ENCODE measurements at places on chromosomes 7 and 10. TPM values are rescaled to one million over a fixed set of nuclear protein-coding genes. Genes with fewer than 3 reads are reported as not detected.

DNA sequence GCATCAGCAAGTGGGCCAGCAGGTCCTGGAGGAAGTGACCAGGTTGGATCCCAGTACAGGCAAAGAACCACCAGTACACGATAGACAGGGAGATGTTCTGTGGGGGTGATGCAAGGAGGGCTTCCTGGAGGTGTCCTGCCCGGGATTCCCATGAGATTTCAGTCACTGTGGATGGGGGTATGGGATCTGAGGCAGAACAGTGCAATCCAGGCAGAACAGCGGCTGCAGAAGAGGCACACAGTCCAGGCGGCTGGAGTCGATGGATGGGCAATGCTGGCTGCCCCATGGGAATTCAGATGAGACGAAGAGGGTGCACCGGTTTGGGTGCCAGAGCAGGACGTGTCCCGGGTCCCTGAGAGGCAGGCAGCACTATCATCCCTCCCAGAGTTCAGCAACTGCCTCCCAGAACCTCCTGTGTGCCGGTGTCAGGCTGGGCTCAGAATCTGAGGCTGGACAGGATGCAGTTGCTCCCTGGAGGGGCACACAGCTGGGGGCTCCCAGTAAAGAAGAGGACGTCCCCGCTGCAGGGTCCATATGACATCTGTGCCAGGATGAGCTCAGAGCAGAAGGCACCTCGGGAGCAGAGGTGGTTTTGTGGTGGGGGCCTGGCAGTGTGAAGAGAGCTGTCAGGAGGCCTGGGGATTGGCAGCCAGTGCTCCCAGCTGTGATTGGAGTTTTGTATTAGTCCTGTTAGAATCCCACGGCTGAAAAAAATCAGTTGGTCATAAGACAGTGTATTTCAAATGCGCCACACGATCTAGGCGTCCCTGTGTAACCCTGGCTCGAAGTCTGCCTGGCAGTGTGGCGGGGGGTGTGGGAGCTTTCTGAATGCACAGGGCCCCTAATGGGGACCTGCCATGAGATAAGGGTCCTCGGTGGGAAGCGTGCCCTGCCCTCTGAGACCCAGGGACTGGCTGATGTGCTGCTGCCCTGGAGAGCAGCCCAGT, 3.2 kb downstream of the KNDC1 start:
- no peaks in the 10 kb centered on the region for H3K4me1 ChIP-seq
- no peak for DNase-seq
- H3K27me3 ChIP-seq = no peaks in the 10 kb centered on the region
- H3K36me3 ChIP-seq = no peaks in the 10 kb centered on the region

GRCh38 chr10:104155591-104155990, 33.6 kb downstream of the SFR1 start:
- H3K4me1 ChIP-seq = no peaks in the 10 kb centered on the region
- H3K27ac ChIP-seq = no peak overlapping the region
- H3K4me3 ChIP-seq = no peak overlapping the region
- no peak for DNase-seq
- peaks cover 41% of the 10 kb centered on the region for H3K27me3 ChIP-seq
- H3K36me3 ChIP-seq = no peaks in the 10 kb centered on the region

GRCh38 chr7:47301105-47301477, 280.8 kb downstream of the TNS3 start:
- H3K27ac ChIP-seq = no peak overlapping the region
- H3K4me1 ChIP-seq = no peaks in the 10 kb centered on the region
- no peak for DNase-seq
- H3K4me3 ChIP-seq = no peak overlapping the region
- H3K27me3 ChIP-seq = no peaks in the 10 kb centered on the region

DNA sequence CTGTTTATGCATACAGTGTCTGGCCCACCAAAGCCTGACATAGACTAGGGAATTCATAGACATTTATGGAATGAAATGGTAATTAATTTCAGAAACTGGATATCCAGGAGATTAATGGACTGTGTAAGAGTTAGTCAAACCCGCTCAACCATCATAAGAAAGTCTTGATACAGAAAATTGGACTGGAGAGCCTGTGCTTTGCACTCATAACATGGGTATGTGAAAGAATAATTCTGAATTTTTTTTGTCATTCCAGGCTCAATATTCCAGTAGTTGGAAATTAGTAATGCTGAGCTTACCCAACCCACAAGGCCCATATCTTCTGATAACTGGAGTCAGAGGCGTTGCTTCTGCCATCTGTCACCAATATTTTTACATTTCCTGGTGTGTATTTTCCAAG, 799.7 kb upstream of the IGFBP3 start:
- no peaks in the 10 kb centered on the region for H3K27me3 ChIP-seq
- no peak overlapping the region for H3K27ac ChIP-seq
- no peak overlapping the region for H3K4me3 ChIP-seq
- peaks cover 5% of the 10 kb centered on the region for H3K4me1 ChIP-seq

DNA sequence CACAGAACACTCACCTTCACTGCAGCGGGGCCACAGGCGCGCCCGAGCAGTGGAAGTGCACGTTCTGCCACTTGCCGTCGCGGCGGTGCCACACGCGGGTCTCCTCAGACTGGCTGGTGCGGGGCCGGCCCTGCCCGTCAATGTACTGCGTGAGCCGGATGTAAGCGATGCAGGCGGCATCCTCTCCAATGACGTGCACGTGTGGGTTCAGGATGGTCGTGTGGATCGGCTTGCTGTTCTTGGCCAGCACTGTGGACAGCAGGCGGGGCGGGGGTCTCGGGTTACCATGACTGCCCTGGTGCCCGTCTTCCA, 19.2 kb downstream of the YKT6 start:
- no peak overlapping the region for H3K27ac ChIP-seq
- no peak for DNase-seq
- no peak overlapping the region for H3K4me3 ChIP-seq

GRCh38 chr7:25122373-25122772, 2.7 kb downstream of the CYCS start:
- H3K4me1 ChIP-seq = peaks cover 11% of the 10 kb centered on the region
- no peak for DNase-seq
- peaks cover 5% of the 10 kb centered on the region for H3K27me3 ChIP-seq
- H3K36me3 ChIP-seq = peaks cover 80% of the 10 kb centered on the region

DNA sequence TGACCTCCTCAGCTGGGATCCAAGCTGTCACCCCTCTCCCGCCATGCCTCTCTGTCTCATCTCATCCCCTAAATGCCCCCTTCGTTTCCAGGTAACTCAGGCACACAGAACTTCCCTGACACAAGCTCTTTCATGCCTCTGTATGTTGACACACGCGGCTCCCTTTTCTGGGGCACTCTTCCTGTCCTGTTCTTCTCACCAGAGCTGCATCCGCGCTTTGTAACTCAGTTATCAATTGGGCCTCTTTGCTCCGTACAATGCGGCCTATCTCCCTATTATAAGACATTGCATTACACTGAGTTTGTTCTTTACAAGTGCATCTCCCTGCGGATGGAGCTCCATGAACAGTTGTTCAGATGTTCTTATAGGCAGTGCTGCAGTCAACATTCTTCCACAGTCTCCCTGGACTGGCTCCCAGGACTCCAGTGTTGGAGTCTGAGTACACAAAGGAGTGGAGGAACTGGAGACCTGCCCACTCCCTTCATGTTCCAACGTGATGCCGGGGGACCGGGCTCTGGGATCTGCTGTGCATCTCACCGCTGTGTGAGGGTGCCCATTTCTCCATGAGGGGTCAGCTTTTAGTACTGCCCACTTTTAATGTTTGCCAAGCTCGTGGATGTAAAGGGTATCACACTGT, 56.9 kb upstream of the TNS3 start:
- H3K4me1 ChIP-seq = peaks cover 12% of the 10 kb centered on the region
- no peak for DNase-seq
- H3K27ac ChIP-seq = no peak overlapping the region
- no peak overlapping the region for H3K4me3 ChIP-seq
- H3K36me3 ChIP-seq = no peaks in the 10 kb centered on the region

Gene TMEM140
- total RNA-seq = 4.2 TPM

Gene CNNM1
- total RNA-seq = 6.3 TPM

Gene FAM25G
- not detected for total RNA-seq

Gene TMEM176B
- 7.3 TPM for total RNA-seq

Gene UBE2D1
- 22.9 TPM for total RNA-seq

Gene ASZ1
- not detected for total RNA-seq

Gene CRYGN
- not detected for total RNA-seq

Measured in Calu3 (cell line).